Panc1 (cell line): ENCODE measurements at places on chromosomes 5 and 9.

DNA sequence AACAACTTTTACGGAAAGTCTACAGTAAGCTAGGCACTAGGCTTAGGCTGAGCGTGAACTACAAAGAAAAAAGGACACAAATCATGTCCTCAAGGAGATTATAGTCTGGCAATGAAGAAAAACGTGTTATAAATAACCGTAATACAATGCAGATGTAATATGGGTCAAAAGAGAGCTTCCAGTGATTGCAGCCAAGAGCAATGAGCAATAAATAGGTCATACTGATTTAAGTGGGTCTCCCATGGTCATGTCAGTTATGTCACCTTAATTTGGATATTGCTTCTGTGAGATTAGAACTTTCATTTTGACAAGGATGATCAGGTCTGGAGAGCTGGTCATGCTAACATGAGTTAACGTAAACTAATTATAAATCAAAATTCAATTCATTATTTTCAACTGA, 158.6 kb upstream of the GNA14 start:
- DNase-seq: no peak

DNA sequence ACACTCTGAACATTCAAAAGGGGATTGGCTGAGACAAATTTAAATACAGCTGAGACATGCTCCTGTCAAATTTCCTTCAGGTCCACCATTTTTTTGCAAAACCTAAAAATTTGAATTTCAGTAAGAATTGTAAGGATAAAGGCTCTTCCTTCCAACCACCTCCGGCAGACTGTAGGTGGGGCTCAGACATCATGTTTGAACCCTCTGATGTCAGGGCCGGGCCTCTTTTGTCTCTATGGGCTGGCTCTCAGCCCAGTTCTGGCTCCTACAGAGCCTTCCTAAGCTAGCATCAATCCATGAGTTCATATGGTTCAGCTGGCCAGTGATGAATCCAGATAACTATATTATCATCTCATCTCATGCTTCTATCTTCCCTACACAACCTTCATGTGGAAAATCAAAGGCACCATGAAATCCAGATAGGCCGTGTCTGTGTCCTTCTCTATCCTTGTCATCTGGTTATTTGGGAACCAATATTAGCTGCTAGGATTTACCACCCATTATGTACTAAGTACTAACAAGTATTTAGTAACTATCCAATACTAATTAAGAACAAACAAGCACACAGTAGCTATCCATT, 44.2 kb downstream of the NIPSNAP3B start:
- DNase-seq: no peak

GRCh38 chr5:154444556-154445421, 1.0 kb upstream of the SAP30L start:
- DNase-seq: no peak

DNA sequence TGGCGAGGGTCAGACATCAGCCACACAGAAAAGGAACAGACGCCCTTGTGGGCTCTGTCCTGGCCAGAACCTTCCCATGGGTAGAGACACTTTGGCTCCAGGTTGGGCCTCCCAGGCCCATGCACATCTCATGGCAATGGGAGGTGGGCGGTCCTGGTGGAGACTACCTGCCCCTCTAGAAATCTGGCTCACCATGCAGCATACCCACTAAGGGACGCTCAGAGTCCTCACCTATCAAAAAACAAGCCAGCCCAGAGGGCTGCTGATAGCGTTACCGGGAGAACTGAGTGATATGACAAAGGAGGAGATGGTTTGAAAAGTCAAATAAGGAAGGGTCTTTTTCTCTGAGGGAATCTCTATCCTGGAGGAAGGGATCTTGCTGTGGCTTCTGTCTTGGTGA, 62.1 kb downstream of the C5orf15 start:
- no peak for DNase-seq

DNA sequence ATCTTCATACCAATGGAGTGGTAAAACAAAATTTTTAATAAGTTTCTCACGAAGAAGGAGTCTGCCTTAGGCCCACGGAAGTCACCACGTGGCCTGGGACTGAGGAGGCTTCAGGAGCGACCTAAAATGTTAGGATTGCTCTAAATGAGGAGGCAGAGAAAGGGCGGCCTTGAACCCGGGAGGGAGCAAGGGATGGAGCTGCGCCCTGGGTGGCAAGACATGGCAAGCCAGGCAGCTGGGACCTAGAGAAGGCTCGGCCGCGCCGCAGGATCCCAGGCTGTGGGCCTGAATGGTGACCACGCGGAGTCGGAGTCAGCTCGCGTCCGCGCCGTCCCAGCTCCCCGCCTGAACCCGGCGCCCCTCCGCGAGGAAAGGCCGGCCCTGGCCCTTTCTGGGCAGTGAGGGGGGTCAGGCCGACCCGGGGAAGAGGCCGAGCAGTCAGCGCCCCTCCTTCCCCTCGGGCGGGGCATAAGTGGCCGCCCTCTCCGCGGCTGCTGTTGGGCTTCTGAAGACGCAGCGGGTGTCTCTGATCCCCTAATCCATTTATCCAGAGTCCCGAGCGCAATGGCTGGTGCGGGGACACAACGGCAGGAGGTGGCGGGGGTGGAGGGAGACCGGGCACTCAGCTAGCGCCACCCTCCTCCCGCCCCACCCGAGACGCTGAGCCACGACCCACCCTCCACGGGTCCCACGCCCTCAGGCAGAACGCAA, 10.6 kb downstream of the IRX1 start:
- DNase-seq: no peak

- DNase-seq: no peak
Measured at GRCh38 chr9:110217656-110218099, 9.7 kb upstream of the C9orf152 start.

DNA sequence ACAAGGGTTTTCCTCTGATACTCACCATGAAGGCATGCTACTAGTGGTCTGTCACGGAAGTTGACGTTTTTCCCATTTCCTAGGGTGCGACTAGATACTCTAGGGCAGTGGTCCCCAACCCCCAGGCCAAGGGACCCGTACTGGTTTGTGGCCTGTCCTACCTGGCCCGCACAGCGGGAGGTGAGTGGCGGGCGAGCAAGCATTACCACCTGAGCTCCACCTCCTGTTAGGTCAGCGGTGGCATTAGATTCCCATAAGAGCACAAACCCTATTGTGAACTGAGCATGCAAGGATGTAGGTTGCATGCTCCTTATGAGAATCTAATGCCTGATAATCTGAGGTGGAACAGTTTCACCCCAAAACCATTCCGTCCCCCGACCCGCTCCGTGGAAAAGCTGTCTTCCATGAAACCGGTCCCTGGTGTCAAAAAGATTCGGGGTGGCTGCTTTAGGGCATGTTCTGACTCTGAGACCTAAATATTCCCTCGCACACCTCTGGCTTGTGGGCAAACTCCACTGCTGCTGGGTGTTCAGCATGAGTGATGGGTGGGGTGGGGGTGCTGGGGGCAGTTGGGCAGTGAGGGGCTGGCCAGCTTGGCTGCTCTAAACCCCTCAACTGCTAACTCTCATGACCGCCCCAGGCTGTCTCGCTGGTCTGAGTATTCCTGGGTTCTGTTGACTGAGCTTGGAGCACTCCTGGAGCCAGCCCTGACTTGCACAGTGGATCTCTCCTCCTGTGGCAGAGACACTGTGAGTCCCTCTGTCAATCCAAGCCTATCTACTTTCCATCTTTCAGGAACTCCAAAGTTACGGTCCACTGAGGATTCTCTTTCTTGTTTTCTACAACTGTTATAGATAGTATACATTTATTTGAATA, 78.3 kb upstream of the NEK6 start:
- DNase-seq: no peak

DNA sequence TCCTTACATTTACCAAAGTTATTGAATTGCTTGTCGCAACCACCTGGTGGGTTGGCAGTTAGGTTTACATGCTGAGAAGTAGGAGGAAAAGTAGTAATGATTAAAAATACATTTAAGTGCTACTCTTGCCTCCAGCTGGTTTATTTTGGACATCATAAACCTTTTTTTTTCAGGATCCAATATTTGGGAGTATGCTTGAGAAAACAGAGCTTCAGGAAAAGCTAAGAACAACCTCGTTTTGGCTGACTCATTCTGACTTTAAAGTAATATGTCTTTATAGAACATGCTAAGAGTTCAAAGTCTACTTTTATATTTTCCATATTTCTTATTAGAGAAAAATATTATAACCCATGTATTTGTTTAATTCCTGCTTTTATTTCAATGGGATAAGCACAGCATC, 41.7 kb upstream of the BNC2 start:
- DNase-seq: no peak

DNA sequence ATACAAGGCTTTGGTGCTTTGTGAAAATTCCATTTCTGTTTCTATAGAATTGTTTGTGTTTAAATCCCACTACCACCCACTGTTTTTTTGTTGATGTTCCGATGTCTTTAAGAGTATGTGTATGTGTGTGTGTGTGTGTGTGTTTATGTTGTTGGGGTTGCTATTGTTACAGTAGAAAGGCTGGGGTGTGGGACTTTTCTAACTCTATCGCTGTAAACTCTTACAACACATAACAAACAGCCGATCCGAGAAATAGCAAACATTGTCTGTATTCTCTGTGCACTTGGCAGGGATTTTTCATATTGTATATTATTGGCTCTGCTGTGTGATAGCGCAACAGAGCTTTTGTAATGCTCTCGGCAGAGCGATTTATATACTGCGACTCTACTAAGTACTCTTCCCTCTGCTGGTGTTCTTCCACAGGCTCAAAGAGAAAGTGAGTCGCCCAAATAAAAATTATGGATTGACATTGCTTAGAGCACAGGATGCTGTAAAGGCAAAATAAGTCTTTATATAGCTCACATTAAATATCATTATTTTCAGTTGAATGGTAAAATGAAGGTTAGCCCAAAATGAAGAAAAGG, 492.2 kb upstream of the ARRDC3 start:
- no peak for DNase-seq

GRCh38 chr5:68381060-68381459, 165.5 kb downstream of the PIK3R1 start:
- no peak for DNase-seq

GRCh38 chr5:72459913-72460312, 47.3 kb downstream of the ZNF366 start:
- DNase-seq: no peak

GRCh38 chr5:77449981-77450380, 42.1 kb downstream of the WDR41 start:
- no peak for DNase-seq
